Activated CD4-positive, alpha-beta memory T cell treated with anti-CD3 and anti-CD28 coated beads for 36 hours (primary cell): ENCODE measurements at places on chromosomes 4 and X. TPM values are rescaled to one million over a fixed set of nuclear protein-coding genes. Genes with fewer than 3 reads are reported as not detected.

- no peak for DNase-seq
Observed at GRCh38 chrX:13162772-13163410, 118.5 kb upstream of the FAM9C start.

- no peak for DNase-seq
Observed at GRCh38 chrX:104351173-104351769, 96.5 kb upstream of the ESX1 start.

GRCh38 chr4:77174426-77174825, 17.4 kb downstream of the CCNG2 start:
- no peak for DNase-seq

DNA sequence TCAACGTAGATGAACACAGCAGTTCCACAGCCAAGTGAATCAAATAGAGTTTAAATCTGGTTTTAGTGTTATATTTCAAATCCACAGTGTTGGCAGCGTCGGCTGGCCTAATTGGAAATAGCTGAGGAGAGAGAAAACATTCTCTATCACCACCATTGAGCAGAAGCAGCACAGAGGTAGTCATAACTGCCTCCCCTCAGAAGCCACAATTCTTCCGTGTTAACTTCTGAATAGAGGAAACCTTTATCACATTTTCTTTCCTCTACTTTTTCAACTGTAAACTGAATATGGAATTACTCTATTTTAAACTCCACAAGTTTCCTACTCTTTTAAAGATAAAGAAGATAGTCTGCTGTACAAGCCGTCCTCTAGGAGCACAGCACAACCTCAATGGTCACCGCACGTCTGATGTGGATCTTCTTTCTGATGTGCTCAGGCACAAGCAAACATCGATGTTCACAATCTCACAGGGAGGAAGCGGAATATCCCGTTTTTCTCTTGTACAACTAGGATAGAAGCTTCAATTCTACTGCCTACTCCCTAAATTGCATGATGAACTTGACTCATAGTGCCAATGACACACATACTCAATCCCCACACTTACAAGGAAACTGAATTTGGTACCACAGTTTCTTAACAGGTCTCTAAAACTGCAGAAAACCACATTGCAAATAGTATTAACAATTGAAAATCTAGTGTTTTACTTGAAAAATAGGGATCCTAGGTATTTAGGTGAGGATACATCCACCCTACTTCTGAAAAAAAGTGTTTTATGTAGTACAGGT, 217.8 kb upstream of the ETNPPL start:
- DNase-seq = no peak

DNA sequence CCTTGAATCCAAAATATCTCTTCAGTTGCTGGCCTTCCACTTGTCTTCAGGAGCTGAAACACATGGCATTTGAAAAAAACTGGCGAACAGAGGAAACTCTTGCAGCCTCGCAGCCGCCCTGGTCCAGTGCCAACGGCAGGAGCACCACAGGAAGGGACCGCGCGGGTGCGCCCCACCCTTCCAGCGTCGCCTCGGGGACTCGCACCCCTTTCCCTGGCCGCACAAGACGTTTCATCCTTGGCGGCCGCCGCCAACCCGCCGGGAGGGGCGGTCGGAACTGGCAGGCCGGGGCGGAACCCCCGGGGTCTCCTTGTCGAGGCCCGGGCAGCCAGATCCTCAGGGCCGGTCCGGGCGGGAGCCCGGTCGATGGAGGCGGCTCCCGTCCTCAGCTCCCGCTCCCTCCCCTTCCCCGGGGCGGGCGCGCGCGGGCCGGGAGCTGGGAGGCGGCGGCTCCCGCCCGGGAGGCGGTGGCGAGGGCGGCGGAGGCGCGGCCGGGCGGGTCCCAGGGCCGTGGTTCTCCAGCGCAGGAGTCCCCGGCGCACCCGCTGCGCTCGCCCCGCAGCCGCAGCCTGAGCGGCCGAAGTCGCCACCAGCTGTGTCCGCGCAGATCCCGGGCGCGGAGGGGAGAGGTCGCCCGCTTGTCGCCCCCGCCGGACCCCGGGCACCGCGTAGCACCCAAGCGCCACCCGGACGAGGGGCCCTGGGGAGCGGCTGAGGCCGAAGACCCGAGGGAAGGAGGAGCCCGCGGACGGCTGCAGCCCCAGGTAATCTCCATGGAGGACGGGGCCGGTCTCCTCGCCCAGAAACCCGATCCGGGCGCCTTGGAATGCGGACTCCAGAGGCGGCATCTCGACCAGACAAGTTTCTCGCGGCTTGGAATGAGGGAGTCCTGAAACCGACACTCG, 886 bp upstream of the NDST3 start:
- DNase-seq = no peak

DNA sequence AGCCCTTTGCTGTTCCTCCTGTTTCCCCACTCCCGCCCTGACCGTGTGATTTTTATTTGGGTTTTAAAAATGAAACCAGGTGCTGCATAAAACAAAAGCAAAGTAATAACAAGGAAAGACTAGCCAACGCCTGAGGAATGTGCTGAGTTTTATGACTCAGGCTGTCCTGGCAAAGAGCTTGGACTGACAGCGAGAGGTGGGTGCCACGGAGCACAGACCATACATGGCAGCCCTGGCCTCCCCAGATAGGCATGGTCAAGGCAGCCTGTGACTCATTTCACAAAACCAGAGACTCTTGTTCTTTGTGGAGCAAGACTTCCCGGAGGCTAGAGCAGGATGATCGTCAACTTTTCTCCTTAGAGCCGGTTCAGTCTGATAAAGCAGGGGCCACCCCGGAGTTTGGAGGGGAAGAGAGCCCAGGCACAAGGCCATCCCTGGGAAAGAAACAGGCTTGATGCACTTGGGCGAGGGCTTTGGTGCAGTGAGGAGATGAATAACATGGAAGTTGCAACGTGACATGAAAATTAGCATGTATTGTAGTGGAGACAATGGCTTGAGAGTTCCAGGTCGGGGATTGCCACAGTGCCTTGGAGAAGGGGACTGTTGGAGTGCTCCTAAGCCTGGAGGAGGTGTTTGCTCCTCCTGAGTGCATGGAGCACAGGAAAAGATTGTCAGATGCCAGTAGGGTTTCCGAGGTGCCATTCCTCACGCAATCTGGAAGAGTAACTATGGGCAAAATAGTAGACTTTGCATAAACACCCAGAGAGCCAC, 54.8 kb downstream of the C4orf51 start:
- peak; percentile 39 for DNase-seq

DNA sequence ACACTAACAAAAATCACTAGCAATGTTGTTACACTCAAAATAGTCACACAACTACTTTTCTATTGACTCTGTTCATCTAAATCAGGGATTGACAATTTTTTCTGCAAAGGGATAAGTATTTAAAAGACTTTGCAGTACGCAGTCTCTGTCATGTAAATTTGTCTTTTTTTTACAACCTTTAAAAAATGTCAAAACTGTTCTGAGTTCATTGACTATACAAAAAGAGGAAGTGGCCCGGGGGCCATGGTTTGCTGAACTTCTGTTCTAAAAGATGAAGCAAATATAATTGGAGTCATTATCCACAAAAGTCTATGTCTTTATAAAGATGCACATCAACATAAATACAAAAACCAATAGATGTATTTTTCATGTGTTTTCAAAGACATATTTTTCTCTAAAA, 1310.3 kb downstream of the RPA4 start:
- DNase-seq = no peak

DNA sequence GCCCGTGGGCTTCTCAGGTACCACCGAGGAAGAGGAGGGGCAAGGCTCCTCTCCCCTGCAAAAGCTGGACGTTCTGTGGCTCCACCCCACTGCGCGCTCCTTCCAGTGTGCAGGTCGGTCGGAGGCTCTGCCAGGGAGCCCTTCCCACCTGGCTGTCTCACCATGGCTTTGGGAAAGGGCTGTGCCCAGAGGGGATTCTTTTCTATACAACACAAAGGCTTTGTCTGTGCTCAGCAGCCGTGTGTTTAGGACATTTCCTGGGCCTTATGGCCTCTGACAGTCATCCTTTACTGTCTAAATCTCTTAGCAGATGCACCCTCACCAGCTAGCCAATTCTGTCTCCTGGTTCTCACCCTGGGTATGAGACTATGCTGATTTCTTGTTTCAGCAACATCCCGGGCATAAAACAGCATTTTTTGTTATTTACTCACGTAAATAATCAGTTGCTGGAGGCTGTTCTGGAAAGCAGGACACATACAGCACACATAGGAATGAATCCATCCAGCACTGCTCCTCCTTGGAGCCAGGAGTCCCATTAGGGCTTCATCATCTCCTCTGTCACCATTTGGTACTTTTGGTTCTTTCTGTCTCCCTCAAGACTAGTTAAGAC, 20.4 kb upstream of the ATXN3L start:
- DNase-seq = no peak

GRCh38 chrX:152813206-152813605, 17.4 kb downstream of the CETN2 start:
- DNase-seq = no peak

- DNase-seq = no peak
Observed at GRCh38 chr4:41448934-41449333, 89.0 kb upstream of the LIMCH1 start.

DNA sequence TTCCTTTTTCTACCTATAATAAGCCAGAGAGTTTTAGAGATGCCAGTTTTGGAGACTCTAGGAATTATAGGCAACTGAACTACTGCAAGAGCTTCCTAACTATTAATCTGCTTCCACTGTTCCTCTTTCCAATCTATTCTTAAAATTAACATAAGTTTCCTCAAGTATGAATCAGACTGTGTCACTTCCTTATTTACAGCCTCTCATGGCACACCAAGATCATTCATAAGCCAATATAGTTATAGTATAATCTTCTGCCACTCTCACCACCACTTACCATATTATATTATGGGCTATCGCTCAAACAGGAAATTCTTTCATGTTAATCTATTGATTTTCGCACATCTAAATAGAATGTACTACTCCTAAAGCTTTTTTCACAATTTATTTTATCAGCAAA, 383.5 kb downstream of the STPG2 start:
- no peak for DNase-seq

DNA sequence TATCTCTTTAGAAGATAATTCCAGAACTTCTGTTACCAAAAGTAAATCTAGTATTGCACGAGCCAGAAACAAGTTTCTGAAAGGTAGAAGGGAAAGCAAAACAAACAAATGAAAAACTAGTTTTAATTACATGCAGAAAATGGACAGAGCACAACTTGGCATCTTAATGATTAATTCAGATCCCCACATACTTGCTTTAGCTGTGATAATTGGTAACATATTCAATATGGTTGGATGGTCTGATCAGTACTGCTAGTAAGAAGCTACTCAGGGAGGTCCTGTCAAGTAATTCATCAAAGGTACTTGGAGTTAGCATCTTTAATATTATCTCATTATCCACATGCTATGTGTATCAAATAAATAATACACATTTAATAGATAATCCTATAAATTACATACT, 204.3 kb downstream of the TRAM1L1 start:
- DNase-seq = no peak

DNA sequence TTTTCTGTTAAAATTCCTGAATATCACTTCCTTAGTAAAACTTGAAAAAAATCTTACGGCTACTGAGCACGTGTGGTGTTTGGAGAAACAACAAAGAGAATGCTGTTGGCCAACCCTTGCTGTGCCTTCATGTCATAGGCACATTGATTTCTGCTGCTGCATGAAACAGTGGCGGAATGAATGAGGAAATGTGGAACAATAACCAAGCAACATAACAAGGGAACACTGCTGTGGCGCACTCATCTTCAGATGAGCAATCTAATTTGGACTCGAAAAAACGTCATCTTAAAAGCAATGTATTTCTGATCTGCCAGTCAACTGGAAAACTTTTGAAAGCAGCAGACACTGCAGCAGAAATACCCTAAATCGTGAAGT, 51.4 kb downstream of the PROM1 start:
- DNase-seq = no peak

DNA sequence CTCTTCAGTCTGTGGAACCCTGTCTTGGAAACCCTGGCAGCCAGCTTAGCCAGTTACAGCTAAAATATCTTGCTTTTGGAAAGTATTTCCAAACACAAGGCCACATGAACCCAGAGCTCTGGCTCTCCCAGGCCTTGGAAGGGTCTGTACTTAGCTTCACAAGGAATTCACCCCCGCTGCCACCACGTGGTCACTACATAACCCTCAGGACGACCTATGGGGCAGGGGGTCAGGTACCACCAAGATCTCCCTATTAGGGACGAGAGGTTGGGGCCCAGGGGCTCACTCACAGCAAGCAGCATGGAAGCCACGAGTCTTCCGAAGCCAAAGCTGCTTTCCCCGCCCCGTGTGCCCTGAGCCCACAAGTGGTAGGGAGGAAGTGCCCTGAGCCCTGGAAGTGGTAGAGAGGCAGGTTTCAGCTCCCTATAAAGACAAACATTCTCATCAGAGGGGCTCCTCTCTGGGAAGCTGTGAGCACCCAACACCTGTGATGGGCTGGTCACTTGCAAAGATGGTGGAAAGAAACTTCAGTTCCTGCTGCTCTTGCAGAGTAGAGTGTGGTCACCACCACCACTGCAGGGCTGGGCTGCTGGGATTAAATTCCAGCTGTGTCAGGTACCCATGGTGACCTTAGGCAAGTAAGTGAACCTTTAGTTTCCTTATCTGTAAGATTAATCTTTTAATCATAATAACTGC, 4.7 kb upstream of the JAKMIP1 start:
- DNase-seq = no peak

PLAC1 gene
- not detected for total RNA-seq

GPR119 gene
- total RNA-seq = not detected

FHL1 gene
- total RNA-seq = 37.5 TPM

CLGN gene
- total RNA-seq = not detected

CXCL11 gene
- not detected for total RNA-seq

USP17L27 gene
- total RNA-seq = not detected

TENM3 gene
- not detected for total RNA-seq

SULT1E1 gene
- total RNA-seq = not detected

KDR gene
- not detected for total RNA-seq
